A375 (cell line): ENCODE measurements at places on chromosomes 16 and 17. TPM values are rescaled to one million over a fixed set of nuclear protein-coding genes. Genes with fewer than 3 reads are reported as not detected.

CMTR2 gene
- 14.9 and 15.2 TPM in 2 replicates for total RNA-seq

LAT gene
- total RNA-seq = 0.83 and 1.2 TPM in 2 replicates

MT1G gene
- not detected in 2 replicates for total RNA-seq

GRIN2A gene
- 0.08 TPM in 1 of 2 replicates, not detected in the other for total RNA-seq

MT1A gene
- total RNA-seq = not detected in 2 replicates

NUP88 gene
- total RNA-seq = 160 and 186 TPM in 2 replicates

TAC4 gene
- total RNA-seq = 1.2 TPM in 1 of 2 replicates, not detected in the other

LPCAT2 gene
- total RNA-seq = 33.8 and 39.1 TPM in 2 replicates

TMEM88 gene
- 1.4 TPM in 1 of 2 replicates, not detected in the other for total RNA-seq

ZFP3 gene
- not detected in 2 replicates for total RNA-seq

SNAI3 gene
- total RNA-seq = 0.16 TPM in 1 of 2 replicates, not detected in the other

KIF2B gene
- total RNA-seq = not detected in 2 replicates

PROCA1 gene
- 7.3 and 10.3 TPM in 2 replicates for total RNA-seq

PERCC1 gene
- total RNA-seq = not detected in 2 replicates

SPATA20 gene
- total RNA-seq = 59.5 and 65.7 TPM in 2 replicates

AFMID gene
- total RNA-seq = 22.5 and 25.5 TPM in 2 replicates

ASPHD1 gene
- total RNA-seq = 11.5 and 13.5 TPM in 2 replicates

SHISA9 gene
- total RNA-seq = 0.16 and 3.2 TPM in 2 replicates
